Hepatic stellate cell (primary cell): ENCODE measurements at places on chromosomes 5 and 9.

DNA sequence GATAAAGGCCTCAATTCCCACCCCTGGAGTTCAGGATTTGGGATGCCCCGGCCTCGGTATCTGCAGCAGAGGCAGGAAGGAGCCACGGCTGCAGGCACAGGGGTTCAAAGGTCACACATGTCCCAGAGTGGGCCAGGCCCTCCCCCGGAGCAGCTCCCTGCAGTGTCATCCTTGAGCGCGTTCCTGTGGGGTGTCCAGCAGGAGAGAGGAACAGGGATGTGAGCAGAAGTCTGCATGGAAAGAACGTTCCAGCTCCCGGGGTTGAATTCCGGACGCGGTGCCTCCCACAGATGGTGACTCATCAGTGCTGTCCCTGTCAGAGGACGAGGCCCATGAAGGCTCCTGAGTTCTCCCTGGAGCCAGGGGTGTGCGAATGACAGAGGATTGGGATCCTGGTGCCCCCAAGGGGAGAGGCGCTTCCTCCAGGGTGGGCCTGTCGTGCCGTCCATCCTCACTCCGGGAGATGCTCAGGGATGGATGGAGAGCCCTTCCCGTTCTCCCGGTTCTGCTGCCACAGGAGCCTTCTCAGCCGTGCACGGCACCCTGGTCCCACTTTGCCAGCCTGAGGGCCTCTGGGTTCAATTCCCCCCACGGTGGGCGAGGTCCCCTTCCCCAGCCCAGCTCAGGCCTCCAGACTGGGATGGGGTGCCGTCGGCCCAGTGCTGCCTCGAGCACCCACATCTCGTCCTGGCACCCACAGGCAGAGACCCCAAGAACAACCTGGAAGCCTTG is 3.1 kb downstream of the LCN1 start:
- DNase-seq = peak; percentile 75

DNA sequence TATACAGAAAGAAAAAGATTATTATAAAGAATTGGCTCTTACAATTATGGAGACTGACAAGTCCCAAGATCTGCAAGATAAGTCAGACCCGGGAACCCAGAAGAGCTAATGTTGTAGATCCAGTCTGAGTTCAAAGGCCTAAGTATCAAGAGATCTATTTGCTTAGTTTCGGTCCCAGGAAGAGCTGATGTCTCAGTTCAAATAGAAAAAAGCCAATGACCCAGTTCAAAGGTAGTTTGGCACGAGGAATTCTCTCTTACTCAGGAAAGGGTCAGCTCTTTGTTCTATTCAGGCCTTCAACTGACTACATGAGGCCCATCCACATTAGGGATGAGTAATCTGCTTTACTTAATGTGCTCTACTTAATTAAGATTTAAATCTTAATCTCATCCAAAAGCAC is 128.3 kb upstream of the PLCXD3 start:
- DNase-seq = no peak

DNA sequence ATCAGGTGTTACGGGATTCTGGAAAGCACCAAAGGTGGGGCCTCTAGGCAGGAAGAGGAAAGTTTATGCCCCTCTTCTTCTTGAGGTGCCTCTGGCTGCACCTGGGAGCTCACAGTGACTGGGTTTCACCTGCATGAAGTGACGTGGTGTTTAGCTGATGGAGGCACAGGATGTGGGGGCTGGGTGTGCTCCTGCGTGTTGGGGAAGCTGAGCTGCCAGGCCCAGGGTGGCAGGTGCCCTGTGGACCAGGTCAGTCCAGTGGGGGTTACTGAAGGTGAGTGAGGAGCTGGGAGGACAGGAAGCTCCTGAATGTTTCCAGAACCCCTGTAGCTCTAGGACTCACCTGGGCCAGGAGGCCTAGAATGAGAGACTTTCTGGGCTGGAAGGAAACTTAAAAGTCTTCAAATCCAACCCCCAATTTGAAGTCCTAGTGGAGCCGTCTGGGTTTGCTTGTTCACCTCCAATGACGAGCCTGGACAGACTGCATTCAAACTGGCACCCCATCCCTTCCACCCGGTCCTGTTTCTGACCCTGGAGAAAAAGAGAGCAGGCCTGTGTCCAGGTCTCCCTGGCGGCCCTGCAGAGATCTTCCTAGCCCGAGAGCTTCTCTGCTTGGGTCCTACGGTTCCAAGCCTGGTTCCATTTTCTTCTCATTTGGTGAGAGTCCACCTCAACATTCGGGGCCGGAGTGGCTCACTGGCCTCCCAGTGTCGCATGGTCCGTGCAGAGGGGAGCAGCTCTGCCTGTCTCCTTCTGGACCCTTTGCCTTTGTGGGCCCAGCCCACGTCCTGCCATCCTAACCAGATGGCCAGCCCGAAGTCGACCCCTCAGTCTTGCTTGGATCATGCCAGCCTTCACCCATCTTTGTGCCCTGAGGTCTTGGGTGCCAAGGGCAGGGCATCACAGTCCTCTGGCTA is 22.3 kb downstream of the TRAF1 start:
- DNase-seq = no peak

GRCh38 chr9:92607088-92607487 is 62.8 kb downstream of the IPPK start:
- no peak for DNase-seq

- no peak for DNase-seq
Observed at GRCh38 chr5:116091416-116091815, 6.6 kb downstream of the COMMD10 start.

DNA sequence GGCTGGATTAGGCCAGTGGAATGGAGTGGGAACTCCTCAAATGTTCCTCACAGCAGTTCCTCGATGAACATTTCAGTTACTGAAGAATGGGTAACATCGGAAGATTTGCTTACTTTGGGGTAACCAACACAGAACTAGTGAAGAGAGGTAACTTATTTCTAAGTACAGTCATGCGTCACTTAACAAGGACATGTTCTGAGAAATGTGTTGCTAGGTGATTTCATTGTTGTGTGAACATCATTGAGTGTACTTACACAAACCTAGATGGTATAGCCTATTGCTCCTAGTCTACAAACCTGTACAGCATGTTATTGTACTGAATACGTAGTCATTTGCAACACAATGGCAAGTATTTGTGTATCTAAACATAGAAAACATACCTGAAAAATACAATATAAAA is 228.3 kb downstream of the MAST4 start:
- no peak for DNase-seq

GRCh38 chr5:132962429-132963021 is 909 bp downstream of the AFF4 start:
- DNase-seq = peak; percentile 54

- DNase-seq = no peak
Observed at GRCh38 chr9:137235424-137236237, 4.9 kb downstream of the SLC34A3 start.

DNA sequence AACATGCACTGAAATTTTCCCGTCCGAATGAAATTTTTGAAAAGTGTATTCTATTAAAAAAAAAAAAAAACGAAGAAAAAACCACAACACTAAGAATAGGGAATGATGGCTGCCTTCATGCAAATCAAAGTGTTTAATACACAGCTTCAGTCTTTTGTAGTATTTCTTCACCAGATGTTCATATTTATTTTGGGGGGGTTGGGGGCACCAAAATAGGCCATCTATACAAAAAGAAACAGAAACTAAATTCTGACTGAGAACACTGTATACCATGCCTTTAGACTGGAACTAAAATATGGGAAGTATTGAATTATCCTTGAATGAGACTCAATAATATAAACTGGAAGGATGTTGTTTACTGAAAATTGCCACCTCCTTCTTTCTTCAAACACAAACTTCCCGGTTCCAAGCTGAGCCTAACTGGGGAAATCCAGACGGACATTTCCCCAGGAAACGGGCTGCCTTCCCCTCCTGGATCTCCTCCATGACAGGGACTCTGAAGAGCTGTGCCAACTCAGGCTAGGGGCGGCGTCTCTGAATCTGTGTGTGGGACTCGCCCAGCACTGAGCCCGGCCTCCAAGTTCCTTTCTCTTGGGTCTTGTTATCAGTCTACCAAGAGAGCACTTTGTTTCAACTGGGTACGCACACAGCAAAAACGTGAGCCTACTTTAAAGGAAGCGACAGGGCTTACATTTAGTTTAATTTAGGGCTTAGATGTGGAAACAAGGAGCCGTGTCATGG is 511.3 kb upstream of the ADAMTS16 start:
- no peak for DNase-seq

DNA sequence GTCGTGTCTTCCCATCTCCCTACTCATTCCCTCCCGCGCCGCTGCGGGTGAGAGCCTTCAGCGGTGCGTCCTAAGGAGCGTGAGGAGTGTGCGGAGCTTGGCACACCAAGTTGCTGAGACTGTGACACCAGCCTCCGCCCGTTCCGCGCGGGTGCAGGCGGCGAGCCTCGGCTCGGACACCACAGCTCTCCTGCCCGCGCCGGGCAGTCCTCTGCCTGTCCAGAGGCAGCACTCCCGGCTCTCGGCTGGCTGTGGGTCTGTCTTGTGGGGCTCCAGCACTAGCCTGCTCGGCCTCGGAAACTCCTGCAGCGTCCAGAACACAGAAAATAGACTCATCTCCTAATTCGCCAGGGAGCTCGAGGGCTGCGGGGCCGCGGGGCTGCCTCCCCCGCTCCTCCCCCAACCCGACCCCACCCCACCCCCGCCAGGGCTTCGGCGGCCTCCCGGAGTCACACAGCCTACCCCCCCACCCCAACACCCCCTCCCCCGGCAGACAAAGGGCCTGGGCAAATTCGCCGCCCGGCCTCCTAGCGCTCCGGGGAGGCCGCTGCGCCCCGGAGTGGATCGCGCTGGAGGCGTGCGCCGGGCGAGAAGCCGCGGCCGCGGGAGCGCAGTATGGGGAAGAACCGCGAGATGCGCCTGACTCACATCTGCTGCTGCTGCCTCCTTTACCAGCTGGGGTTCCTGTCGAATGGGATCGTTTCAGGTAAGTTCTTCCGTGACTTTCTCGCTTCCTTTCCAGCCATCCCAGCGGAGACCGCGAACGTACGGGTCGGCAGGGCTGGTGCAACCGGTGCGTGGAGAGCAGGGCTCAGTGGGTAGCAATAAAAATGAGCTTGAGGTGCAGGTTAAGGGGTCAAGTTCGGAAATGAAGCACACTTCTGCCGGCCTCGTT is at the start of gene ADAMTS19:
TSS of gene ADAMTS19 (plus strand) at position 522 of the 895 bp plus-strand sequence. CDS start at position 616, 94 bp downstream.
- DNase-seq = no peak

DNA sequence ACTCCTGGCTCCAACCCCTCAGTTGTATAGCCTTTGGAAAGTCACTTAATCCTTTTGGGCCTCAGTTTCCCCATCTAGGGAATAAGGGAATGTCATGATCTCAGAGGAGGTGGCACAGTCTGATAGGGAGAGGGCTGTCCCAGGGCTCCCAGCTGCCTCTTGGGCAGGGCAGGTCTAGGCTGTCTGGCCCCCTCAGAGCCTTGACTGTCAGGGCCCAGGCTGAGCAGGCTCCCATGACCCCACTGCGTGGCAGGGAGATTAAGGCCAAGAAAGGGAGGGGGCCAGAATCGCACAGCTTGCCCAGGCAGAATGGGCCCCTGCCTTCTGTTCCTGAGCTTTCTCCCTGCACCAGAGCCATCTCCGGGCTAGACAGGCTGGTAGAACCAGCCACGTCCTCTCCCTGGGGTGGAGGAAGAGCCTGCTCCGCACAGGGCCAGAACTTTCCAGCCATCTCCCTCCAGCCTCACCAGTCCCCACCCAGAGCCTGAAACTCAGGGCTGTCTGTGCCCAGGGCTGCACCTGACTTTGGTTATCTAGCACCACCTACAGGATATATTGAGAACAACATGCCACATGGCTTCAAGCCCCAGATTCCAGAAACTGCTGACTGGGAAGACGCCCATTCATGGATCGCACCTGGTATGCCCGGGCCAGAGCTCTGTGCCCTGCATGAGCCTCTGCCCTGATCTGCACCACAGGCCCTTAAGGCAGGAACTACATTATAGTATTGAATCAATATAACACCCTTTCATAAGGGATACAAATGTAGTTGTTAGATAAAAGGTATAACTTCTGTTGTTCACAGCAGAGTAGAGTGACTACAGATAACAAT is 32.1 kb downstream of the NAIF1 start:
- DNase-seq = peak; percentile 87

GRCh38 chr9:113715086-113715485 is 161.0 kb upstream of the ZNF618 start:
- DNase-seq = peak; percentile 22

- peak; percentile 17 for DNase-seq
Observed at GRCh38 chr5:128038643-128039042, 44.9 kb upstream of the SLC12A2 start.

DNA sequence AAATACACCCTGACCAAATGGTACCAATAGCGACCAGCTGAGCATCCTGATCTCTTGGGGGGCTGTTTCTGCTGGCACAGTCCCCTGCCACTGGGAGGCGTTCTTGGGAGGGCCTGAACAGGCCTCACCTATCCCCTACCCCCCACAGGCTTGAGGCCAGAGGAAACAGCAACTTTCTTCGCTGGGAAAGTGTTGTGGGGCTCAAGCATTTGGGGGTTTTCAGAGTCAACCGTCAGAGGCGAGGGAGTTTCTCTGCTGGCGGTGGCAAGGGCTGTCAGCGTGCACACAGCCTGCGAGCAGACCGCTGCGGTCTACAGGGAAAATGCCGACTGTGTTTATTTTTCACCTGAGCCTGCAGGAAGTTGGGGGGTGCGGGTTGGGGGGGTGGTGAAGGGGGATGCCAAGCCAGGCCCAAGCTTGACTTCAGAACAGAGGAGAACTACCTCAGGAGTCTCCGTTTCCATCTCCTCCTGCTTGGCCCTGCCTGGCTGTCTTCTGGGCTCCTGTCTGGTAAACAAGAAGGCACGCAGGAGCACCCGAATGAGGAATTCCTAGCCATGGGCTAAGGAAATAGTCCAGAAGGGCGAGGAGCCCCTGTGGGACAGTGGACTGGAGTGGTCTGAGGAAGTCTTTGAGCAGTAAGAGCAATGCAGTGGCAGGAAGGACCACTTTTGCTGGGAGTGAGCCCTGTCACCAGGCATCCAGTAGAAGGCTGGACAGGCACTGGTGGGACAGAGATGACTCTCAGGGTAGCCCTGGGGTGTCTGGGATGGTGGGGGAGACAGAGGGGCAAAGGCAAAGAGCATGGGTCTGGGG is 18.1 kb downstream of the TCF7 start:
- no peak for DNase-seq

GRCh38 chr5:86532429-86532828 is 85.3 kb upstream of the COX7C start:
- DNase-seq = no peak

GRCh38 chr5:136094913-136095641 is 37.6 kb upstream of the SMAD5 start:
- no peak for DNase-seq

- DNase-seq = no peak
Observed at GRCh38 chr5:154899151-154899816, 38.7 kb downstream of the GEMIN5 start.

DNA sequence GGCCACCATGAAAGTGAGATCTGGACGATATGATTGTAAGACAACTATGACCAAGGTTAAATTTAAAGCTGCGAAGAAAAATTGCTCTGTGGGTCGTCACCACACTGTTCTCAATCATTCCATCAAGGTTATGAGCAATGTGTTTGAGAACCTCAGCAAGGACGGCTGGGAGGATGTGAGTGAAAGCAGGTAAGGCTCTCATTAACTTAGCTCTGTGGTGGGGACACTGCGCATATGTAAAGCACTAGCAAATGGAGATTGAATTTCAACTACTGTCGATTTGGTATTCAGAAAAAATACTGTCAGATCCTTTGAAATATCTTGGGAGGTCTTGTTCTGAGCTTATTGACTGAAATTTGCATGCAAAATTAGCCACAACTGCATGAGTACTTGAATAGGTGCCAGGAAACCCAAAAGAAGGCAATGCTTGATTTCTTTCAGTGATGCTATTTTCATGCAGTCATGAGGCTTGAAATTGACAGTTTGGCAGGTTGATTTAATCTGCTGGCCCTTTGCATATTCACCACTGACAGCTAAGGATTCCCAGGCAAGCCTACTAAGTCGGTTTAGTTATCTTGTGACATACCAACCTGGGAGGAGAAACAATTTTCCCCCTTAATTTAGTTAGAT is 183.9 kb upstream of the SH3GL2 start:
- no peak for DNase-seq
